ENCODE measurements at places on chromosomes 3 and 15.

GRCh38 chr3:37961622-37962431 is 28.8 kb upstream of the VILL start:
- DNase-seq = no peak

DNA sequence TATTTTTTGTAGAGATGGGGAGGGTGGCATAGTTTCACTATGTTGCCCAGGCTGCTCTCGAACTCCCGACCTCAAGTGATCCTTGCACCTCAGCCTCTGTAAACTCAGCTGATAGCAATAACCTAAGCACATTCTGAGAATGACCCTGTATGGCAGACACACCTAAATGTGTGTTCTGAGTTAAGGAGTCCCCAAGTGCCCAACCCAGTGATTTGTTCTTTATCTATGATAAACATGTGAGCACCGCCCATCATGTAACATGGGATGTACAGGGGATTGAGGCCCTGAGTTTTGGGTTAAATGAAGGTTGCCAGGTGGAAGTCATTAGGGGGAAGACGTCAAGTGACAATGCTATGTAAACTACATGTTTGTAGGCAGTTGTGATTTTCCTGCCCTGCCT is 5.7 kb downstream of the NCEH1 start:
- DNase-seq = no peak

DNA sequence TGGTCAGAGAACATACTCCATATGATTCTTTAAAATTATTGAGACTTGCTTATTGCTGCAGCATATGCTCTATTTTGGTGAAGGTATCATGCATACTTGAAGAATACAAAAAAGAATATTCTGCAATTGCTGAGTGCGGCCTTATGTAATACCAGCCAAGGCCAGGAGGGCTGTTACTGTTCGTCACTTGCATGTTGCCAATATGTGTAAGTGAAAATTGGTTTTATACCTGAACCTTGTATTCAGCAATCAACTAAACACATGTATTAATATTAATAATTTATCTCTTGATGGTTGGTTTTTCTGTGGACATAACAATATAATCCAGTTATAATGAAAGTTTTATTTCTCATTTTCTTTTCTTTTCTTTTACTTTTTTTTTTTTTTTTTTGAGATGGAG is 13.9 kb upstream of the GABRA5 start:
- DNase-seq = no peak

- no peak for DNase-seq
Observed at GRCh38 chr3:115659253-115660220, 36.2 kb downstream of the GAP43 start.

- no peak for DNase-seq
Observed at GRCh38 chr3:4808637-4809036, 170.6 kb upstream of the BHLHE40 start.

DNA sequence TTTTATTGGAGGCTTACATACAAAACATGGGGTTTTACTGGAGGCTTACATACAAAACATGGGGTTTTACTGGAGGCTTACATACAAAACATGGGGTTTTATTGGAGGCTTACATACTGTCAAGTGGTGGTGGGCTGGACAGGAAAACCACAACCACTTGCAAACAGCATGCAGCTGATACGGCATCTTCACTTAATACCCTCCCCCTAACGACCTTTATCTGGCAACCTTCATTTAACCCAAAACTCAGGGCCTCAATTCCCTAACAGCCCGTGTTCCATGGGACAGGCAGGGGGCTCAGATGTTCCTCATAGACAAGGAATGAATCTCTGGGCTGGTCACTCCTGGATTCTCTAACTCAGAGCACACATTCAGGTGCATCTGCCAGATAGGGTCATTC is 137.1 kb downstream of the CD47 start:
- DNase-seq = no peak

DNA sequence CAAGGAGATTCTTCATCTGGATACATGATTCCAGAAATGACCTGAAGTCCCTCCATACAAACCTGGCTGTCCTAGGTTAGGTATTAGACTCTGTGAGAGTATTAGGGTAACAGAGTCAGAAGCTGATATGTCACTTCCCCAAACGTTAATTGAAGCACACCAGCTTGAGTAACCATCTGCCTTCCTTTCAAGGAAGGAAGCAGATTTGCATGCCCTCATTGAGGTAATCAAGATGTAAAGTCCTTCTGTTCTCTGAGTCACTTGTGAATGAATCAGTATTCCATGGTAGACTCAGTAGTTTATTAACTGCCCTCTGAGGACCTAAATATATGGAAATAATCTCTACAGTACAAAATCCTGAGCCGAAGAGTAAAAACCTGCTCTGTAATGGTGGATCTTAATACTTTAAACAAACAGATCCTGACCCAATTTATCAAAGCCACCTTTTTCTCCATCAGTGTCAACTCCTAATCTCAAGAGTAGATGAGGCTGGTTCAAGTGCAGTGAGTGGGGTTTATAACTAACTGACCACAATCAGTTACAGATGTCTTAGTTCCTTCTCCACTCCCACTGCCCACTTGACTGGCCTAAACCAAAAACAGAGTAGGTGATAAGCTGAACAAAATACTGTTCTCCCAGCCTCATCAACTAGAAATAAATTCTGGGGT is 246.2 kb upstream of the CHRM5 start:
- no peak for DNase-seq

- no peak for DNase-seq
Observed at GRCh38 chr3:181929501-181929900, 217.8 kb downstream of the SOX2 start.

GRCh38 chr15:65286069-65286703 is 497 bp downstream of the PARP16 start:
- DNase-seq = peak; percentile 92

DNA sequence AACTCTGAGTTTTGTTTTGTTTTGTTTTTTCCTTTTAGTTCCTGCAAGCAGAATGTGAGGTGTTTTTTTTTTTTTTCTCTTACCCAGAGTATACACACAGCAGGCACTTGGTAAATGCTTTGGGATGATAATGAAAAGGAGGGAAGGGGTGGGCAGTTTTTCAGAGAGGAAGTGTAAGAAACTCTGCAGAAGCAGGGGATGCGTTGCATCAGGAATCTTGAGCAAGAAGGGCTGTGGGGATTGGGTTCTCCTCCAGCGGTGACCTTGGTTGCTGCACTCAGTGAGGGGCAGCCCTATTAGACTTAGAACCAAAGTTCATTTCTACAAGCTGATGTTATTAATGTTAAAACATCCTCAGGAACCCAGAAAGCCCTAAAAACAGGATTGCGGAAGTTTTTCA is 32.2 kb upstream of the TMEM158 start:
- no peak for DNase-seq

Data from upper lobe of left lung (tissue), 6 donors.